ENCODE measurements at places on chromosomes 1 and 21.

DNA sequence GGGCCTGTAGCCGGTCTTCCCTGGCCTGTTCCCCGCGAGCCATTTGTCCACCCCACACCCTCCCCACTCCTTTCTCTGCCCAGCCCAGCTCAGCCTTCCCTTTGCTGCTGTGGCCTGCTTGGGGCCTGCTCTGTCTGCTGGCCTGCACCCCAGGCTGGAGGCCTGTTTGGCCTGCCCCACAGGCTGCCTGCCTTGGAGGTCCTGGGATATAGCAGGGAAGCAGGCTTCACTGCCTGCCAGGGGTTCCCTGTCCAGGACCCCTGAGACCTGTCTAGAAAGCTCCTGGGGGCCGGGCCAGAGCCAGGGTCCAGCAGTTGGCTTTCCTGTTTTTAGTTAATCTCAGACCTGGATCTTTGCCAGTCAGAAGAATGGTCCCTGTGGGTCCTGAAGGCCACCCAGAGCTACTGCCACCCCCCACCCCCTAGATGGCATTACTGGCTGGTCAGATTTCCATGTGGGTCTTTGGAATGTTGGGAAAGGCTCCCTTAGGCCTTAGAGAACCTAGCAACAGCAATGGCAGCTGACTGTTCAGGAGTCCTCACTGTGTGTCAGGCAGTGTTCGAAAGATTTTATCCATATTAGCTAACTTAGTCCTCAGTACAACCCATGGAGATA is 7.7 kb downstream of the ZNF362 start:
- DNase-seq, result no peak

DNA sequence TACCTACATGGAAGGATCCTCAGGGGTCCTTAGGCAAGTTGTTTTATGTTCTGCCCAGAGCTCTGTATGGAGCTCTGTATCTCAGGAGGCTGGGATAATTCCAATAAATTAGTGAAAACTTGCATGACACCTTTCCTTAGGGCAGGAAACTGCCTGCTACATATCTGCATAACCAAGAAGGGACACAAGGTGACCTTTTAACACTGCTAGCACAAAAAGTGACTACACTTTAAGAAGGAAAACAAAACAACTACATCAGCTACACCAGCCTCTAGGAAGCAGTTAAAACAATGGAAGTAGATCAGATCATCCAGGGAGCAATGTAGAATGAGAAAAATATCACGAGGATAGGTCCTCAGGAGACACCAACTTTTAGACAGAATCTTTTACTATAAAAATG is 93.9 kb downstream of the TNFSF18 start:
- DNase-seq, result no peak

DNA sequence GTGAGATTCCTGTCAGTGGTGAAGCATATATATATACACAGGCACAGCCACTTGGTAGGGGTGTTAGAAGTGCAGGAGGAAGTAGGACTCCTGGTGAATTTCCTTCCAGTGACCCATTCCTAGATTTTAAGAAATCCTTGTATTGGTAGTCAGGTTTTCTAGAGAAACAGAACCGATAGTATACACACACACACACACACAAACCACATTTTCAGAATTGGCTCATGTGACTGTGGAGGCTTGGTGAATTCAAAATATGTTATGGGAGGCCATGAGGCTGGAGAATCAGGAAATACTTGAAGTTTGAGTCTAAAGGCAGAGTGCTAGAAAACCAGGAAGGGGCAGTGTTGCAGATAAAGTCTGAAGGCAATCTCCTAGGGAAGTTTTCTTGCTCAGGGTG is 114.2 kb downstream of the FCRL5 start:
- no peak for DNase-seq

DNA sequence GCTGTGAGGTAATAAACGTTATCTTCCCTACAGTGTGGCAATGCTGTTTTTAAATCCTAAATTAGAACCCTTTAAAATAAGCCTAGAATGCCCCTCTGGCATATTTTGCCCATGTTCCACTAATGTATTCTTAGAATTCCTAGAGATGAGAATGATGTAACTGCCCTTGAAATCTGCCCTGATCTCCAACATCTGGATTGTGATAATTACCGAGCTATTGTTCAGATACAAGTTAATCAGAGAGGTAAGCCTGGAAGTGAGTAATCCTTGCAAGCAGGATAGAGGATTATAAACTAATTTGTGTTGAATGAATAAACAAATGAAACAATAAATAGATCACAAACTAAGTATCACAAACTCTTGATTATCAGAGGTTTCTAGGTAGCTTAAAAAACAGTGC is 107.8 kb upstream of the DMRTA2 start:
- DNase-seq, result no peak

DNA sequence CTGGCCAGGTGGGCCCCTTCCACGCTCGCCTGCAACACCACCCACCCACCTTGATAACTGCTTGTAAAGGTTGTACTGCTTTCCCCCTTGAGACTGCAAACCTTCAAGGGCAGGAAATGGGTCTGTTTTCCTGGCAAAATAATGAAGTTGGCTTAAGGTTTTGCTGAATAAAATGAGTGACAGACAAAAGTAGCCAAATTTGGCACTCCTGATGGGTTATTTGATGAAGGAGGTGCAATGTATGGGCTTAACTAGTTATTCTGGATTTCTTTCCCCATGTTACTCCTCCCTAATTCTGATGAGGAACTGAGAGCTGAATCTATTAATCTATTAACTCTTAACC is 14.6 kb upstream of the HLCS start:
- DNase-seq, result no peak

DNA sequence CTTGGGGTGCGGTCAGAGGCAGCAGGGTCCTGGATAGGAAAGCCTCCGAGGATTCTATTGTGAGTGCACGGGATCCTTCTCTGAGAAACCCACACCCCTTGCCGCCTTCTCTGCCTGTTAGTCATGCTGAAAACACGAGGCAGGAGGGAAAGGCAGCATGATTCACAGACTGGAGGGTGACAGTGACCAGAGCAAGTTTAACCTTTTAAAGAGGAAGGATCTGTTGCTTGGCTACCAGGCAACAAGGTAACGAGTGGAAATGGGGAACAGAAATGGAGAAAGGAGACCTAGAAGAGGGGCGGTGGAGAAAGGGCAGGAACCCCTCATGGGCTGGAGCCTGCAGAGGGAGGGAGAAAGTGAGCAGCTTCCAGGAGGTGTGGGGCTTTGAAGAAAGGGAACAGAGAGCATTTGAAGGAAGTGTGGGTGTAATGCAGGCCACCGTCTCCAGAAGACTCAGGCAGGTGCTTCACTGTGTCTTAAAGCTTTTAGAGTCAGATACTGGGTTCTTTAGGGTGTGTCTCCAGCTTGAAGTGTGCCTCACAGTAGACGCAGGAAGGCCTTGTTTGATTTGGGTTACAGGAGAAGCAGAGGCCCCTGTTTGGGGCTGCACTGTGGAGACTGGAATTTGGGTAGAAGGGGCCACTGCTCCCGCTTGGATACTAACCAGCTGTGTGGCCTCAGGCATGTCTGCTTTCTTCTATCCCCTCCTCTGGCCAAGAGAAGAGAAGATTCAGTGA is 19.1 kb downstream of the OPTC start:
- DNase-seq, result no peak

GRCh38 chr1:235929216-235929615 is 62.5 kb upstream of the LYST start:
- DNase-seq, result no peak

GRCh38 chr1:177256153-177257075 is 85.7 kb downstream of the BRINP2 start:
- DNase-seq, result no peak

DNA sequence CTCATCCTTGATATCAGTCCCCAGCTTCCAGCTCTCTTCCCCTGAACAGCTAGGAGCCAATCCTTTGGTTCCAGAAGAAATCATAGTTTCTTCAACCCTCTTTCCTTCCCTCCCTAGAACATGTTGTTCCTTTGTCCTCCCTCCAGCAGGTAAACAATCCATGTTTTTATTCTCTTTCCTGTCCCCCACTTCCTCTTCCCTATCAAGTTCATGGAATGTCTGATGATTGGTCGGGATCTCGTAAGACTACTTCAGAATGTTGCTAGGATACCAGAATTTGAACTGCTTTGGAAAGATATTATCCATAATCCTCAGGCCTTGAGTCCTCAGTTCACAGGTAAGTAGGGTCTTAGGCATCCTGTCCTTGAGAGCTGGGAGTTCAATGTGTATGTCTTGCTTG is 23.1 kb upstream of the SLC27A3 start:
- no peak for DNase-seq

DNA sequence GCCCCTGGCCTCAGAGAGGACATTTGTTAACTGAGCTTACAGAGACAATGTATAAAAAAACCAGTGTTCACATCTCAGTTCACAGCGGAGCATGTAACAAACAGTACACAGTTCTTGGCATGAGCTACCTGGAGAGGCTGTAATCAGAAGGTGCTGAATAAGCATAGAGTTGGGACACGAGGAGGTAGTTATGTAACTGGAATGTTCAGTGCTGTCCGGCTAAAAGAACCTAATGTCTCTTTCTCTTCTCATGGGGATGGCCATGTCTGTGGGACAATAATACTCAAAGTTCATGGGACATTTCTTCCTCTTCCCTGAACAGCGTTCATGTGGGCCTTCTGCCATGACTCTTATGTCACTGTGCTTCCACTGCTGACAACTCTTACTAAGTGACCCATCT is 17.2 kb upstream of the STX12 start:
- no peak for DNase-seq

DNA sequence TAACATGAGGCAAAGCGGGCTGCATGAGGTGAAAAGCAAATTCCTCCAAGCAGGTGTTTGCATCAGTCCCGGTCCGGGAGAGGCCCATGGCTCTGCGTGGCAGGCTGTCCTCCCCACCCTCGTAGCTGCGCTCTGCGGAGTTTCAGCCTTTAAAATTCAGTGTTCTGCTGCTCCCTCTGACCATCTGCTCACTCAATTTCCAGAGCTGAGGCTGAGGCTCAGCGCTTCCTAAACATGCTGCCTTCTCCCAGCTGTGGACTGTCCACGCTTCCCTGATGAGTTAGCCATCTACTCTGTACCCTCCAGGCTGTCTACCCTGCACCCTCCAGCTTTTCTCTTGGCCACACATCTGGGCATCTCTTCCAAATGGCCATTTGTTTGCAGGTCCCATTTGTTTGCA is 87.7 kb downstream of the KCNJ6 start:
- no peak for DNase-seq

DNA sequence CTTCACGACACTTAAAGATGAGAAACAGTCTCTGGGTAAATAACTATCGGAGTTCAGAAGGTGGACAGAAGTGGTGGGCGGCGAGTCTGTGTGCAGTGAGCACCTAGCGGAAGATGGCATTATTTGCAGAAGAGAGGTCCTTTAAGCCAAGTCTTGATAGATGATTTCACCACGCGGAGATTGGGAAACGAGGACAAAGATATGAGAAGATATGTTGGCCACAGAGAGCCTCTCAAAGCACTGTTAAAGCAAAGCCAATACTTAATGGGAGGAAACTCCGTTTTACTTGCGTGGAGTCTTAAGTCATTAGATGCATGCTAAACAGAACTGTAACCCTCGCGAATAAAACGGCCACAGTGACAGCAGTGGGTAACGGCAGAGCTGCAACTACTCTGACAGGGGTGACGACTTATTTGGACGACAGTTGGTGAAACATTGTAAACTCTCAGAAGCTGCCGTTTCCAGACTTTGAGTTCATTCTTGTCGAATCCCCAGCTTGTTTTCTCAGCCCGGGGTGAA is 577 bp upstream of the CEP350 start:
- no peak for DNase-seq

DNA sequence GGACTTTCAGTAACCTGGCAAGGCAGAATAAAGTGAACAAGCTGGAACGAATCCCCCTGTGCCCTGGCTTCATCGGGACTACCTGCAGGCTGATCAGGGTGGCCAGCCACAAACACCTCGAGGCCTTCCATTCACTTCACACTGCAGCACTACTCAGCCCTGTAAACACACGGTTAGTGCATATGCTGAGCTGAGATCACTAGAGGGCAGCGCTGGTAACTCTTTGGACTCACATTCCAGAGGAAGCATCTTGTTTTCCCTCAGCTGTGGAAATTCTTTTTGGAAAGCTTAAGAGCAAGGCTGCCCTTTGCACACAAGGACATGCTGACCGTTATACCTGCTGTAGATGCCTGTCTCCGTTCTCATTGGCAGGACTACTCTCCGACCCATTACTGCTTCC is 32.1 kb downstream of the PCSK9 start:
- no peak for DNase-seq
